Amniotic epithelial cell (primary cell): ENCODE measurements at places on chromosomes 5 and 9.
A peak's percentile ranks its signal among the peaks of the same experiment; 100 is the strongest.

DNA sequence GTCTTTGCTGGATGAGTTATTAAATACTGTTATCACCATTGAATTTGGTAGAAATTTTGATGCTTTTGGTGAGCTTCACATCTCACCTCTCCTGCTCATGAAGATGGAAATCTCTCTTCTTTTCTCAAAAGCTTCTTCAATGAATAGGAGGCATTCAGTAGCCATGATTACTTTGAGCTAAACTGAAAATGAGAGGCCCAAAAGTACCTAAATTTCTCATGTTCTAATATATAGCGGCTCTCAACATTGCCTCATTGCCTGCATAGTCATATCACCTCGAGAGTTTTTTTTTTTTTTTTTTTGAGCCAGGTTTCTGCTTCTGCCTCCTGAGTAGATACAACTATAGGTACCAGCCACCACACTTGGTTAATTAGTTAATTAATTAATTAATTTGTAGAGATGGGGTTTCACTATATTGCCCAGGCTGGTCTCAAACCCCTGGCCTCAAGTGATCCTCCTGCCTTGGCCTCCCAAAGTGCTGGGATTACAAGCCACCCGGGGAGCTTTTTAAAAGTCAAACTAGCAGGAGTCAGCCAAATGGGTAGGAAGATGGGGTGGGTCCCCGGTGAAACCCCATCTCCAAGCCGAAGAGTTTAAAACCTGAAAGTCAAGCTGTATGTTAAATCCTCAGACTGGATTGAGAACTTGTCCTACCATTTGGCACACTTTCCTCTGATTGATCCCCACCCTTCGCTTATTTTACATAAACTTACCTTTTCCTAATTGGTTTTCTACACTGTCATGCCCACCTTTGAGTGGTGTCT lies 169.0 kb downstream of the DOCK2 start:
- DNase-seq = no peak

DNA sequence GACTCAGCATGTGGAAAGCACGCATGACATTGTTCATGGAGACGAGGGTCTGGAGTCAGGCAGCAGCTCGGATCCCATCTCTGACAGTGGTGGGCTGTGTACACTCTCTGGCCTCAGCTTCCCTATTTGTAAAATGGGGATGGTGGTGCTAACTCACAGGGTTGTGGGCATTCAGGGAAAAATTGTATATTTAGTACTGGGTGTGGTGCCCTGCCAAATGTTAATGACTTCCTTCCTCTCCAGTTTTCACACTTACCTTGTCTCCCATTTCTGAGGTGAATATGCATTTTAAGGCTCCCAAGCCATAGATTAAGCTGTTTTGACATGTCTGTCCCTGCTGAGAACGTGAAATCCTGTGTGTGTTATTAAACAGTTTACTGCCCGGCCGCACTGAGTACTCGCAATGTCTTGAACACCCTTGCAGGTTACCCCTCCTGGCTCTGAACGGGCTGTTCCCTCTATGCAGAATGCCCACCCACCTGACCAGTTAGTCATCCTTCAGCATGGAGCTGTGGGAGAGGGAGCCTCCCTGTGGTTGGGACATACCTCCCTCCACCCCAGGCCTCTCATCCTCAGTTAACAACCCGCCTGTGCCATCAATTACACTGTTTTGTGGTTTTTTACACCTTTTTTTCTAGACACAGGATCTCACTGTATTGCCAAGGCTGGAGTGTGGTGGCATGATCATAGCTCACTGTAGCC lies 25.8 kb downstream of the TJP2 start:
- DNase-seq = peak; percentile 85

DNA sequence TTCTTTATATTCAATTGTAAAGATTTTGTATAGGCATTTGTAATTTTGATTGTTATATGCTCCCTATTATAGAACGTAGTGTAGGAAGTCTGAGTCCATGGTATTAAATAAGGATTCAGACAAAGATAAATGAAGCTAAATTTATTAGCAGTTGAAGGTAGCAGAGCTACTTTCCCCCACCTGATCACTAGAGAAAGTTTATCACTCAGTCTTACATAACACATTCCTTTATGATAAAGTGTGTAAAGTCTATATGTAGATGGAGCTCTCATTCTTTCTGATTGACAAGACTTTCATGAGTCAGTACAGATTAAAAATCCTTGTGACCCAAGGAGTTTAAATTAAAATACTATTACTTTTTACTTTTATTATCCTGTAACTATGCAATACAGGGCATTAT lies 2.3 kb upstream of the MIER3 start:
- no peak for DNase-seq

DNA sequence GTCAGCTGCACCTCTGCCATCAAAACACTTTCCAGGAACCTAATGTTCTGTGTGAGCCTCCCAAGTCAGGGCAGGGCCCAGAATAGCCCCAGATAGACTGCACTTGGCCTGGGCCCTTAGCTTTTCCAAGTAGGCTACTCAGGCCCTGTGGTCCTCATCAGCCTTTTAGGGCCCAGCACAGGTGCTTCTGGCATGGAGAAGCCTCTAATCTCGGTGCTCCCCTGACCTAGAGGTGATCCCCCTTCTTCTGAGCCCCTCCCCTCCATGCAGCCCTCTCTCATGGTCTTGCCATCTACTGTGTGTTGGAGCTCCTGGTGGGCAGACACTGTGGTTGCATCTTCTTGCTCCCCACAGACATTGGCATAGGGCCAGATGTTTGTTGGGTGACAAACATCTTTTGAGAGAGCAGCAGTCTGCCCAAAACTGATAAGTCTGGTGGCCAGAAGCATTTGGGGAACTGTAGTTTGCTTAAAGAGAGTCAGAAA lies 28.1 kb downstream of the FRMPD1 start:
- DNase-seq = peak; percentile 5

- DNase-seq = no peak
These were observed 10.4 kb upstream of the TOMM5 start for GRCh38 chr9:37602817-37603216.
